ENCODE measurements at places on chromosomes 4 and X. TPM values are rescaled to one million over a fixed set of nuclear protein-coding genes. Genes with fewer than 3 reads are reported as not detected.
A peak's percentile ranks its signal among the peaks of the same experiment; 100 is the strongest.

GRCh38 chr4:2535376-2536192, 863 bp upstream of the FAM193A start:
- peak; percentile 61 for DNase-seq

GRCh38 chr4:5730993-5731990, 20.3 kb downstream of the EVC start:
- DNase-seq, result no peak

DNA sequence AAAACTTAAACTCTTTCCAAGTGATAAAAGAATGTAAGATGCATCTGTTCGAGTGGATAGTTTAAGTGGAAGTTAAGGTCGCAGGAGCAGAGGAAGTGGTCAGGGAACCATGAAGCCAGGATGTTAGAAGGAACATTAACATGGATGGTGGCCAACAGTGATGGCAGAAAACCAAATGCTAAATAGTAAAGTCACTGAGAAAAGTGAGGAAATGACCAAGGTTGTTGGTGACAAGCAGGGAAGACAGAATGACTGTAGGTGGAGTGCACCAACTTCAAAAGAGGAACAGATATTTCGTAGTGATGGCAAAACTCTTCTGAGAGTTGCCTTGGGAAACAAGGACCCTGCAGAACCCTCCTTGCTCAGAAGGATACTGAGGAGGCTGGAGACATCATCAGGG, 226.2 kb downstream of the PALLD start:
- no peak for DNase-seq

DNA sequence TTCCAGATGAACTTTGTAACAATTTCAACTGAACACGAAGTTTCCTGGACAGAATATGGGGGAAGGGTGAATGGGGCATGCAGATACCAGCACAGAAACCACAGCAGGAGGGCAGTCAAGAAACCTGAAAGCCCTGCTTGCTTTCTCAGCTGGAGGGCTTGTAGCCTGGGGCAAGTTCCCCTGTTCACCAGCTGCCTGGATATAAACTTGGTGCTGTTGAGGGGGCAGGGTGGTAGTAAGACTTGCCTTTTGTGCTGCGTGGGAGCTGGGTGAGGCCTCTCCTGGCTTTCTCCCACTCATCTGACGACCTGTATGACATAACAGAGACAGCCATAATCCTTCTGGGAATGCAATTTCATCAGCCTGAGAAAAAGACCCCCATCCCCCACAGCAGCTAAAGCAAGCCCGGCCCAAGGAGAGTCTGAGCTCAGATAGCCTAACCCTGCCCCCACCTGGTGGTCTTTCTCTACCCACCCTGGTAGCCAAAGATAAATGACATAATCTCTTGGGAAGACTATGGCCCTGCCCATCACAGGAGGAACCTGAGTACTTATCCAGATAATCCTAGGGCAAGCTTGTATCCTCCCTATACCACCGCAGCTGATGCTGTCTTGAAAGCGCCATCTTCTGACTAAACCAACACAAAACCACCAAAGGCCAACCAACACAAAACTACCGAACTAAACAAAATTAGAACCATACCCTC, 234.3 kb downstream of the LAS1L start:
- DNase-seq, result no peak

DNA sequence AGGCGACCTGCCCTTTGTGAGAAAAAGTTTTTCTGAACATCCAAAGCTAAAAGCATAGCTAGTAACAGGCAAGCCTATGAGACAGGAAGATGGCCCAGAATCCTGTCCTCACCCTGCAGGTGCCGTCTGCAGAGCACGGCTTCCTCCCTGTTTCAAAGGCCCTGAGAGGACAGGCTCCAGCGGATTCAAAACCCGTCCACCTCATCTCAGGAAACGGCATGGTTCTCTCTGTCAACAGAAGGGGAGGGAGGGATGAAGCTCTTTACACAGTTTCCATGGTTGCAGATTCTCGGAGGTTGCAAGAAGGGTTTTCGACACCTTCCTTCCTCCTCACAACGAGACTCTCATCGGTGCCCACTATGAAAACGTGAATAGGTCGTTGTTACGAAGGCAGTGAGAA, 8.3 kb downstream of the PPP2R3B start:
- DNase-seq, result no peak

GRCh38 chr4:168565130-168565529, 68.3 kb downstream of the PALLD start:
- no peak for DNase-seq

- DNase-seq, result no peak
Measured at GRCh38 chr4:1666391-1666790, 17.7 kb downstream of the FAM53A start.

- no peak for DNase-seq
Measured at GRCh38 chr4:57905965-57906364, 795.8 kb upstream of the IGFBP7 start.

GRCh38 chr4:177879851-177880250, 437.6 kb upstream of the AGA start:
- DNase-seq, result no peak

- DNase-seq, result no peak
Measured at GRCh38 chr4:169160825-169161224, 109.9 kb downstream of the SH3RF1 start.

GRCh38 chr4:179927473-179927872, 2315.7 kb upstream of the TENM3 start:
- no peak for DNase-seq

- DNase-seq, result no peak
Measured at GRCh38 chrX:46398874-46399273, 146.3 kb downstream of the ZNF674 start.

DNA sequence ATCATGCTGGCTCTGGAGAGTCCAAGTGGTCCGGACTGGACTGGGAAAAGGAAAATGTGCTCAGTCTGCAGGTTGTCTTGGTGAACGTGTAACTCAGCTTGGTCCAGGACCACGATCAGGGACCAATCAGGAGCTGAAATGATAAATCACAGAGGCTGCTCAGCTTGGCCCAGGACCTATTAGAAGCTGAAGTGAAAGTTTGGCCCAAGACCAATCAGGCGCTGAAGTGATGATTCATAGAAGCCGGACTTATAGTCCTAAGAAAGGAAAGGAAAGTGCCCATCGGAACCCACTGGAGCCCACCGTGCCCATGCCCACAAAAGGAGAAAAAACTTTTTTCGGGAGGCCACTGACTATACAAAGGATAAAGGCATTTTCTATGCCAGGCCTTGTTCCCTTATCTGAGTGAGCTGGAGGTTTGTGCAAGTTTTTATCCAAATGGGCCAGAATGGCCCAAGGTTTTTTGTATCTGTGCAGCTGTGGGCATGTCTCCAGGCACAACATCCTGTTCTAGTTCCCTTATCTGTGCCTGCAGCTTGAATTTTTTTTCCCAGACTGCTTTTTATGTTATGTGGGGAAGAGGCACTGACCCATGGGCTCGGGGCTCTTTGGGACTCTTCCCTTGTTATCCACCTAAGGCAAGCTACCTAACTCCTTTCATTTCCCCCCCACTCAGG, 194.4 kb downstream of the FAM133A start:
- DNase-seq, result no peak

DNA sequence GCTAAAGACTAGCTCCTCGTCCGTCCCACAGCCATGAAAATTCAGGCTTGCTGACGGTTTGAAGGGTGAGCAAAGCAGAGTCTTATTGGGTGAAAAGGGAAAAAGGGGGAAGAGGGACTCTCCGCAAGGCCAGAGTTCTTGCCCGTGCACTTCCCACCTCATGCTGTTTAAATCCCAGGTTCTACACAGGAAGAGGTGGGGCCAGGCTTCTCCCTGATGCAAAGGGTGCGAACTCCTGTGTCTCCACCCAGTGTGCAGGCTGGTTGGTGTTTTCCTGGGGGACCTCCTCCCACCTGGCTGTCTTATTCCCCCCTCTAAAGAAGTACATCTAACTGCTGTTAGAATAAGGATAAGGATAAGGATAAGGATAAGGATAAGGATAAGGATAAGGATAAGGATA, 18.0 kb upstream of the LANCL3 start:
- DNase-seq, result no peak

The CNOT6L gene
- total RNA-seq, result 40.2 TPM

The MED12 gene
- 37.9 TPM for total RNA-seq

The FGFBP2 gene
- 0.75 TPM for total RNA-seq

The LONRF3 gene
- total RNA-seq, result 10.8 TPM

The RPA4 gene
- 1.5 TPM for total RNA-seq

The SPANXN4 gene
- total RNA-seq, result not detected

The CFI gene
- 4.0 TPM for total RNA-seq

The ADD1 gene
- total RNA-seq, result 250 TPM

The PALLD gene
- 138 TPM for total RNA-seq

The PPBP gene
- total RNA-seq, result not detected

The RAB40A gene
- total RNA-seq, result not detected

Data from left colon (tissue), 2 donors.